ENCODE measurements at places on chromosomes 12 and 14.

DNA sequence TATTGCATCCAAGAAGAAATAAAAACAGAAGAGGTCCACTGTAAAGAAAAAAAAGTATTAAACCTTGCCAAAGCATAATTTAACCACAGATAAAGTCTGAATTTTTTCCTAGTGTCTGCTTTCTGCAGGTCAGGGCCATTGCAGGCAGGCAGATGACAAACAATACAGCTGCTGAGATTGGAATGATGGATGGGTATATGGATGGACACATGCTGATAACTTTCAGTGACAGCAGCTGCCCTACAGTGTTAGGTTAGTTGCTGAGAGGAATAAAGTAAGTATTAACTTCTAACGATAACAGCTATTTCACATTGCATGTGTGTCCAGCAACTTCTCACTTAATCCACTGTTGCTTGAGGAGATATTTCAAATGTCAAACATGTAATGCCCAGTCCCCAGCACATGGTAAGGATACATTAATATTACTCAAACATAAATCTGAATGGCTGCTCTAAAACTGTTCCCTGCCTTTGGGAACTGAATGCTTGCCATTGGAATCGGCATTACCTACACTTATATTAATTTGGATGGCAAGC is 515.3 kb downstream of the RMST start:
- no peak for DNase-seq

- DNase-seq: no peak
These were observed 96.1 kb downstream of the TMX1 start for GRCh38 chr14:51335961-51336723.

GRCh38 chr12:28844718-28845117 is 304.4 kb upstream of the FAR2 start:
- DNase-seq: no peak

DNA sequence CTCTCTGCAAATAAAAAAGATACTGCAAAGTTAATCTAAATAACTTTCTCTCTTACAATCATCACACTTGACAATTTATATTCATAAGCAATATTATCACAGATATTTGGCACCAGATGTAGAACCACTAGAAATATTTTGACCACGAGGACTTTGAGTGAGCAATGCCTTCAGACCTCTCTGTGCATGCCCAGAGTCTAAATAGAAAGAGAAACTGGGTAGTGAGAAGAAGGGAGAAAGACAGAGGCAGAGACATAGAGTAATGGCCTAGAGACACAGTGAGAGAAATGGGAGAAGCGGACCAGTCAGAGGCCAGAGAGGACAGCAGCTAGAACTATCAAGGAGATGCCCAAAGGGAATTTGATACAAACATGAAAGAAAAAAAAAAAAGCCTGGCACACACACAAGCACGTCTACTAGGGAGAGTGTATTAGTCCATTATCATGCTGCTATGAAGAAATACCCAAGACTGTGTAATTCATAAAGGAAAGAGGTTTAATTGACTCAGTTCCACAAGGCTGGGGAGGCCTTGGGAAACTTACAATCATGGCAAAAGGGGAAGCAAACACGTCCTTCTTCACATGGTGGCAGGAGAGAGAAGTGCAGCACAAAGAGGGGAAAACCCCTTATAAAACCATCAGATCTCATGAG is 41.1 kb downstream of the BMP4 start:
- DNase-seq: no peak

GRCh38 chr14:52987514-52987913 is 36.7 kb upstream of the FERMT2 start:
- DNase-seq: peak; percentile 53

- DNase-seq: no peak
These were observed 23.3 kb upstream of the SLC6A12 start for GRCh38 chr12:237026-237815.

GRCh38 chr14:89339579-89339978 is 77.5 kb downstream of the FOXN3 start:
- DNase-seq: no peak

DNA sequence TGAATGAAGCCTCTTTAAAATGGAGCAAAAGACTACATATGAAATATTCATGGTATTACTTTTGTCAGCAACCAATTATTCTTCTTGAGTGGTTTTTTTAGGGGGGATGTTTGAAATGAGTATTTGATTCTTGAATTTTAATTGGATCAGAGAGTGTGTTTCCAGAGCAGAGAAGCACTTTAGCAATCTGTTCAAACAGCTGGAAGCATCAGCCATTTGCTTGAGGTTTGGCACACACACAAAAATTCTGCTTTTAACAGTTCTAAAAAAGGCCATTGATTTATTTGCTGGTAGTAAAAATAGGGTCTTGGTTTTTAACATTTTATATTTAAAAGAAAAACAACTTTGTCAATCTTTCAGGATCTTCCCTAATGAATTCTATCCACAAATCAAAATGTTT is 292.7 kb downstream of the LRFN5 start:
- DNase-seq: peak; percentile 25

DNA sequence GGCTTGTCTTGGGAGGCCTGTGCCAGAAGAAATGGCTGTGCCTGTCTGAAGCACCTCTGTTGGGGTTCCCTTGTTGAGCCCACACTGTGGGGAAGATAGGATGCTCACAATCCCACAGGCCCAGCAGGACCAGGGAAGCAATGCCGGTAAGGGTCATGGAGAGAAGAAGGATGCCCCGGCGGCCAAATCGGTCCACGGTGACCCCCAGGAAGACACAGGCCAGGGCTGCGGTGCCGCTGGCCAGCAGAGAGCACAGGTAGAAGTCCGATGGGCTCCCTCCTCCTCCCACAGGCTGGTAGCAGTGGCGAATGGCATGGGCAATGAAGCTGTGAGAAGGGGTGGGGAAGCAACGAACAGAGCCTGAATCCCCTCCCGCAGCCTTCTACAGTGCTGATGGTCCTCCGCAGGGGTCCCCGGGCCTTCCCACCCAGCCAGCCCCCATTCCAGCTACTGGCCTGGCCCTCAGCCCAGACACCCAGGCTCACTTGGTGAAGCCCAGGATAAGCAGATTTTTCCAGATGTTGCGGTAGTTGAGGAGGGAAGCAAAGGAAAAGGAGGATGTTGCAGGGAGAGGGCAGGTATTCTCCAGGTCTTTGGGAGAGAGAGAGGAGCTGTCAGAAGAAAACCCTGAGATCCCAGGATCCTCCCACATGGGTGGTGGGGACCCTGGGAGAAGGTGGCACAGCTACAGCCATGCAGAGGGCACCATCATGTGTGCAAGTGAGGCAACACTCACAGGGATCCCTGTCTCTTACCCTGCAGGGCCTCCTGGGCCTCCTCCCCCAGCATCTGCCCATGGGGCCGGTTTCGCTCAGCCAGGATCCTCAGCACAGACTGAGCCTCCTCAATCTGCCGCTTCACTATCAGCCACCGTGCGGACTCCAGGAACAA is 5.0 kb downstream of the SLC22A17 start:
- no peak for DNase-seq

DNA sequence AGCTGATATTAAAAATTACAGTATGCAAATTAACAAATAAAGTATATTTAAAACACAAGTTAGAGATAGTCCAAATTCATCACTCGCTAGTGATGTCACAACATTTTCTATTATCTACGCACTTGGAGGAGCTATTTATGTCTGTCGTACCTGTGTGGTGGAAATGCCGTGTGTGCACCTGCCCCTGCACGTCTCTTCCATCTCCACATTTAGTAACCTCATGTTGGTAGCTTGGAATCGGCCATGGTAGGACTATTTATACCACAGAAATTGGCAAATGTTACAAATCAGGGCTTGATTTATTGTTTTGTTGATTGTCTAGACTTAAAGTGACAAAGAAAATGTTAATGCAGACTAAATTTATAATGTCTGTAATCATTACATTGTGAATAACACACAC is 62.6 kb upstream of the NTF3 start:
- DNase-seq: peak; percentile 60

- no peak for DNase-seq
These were observed 151.4 kb downstream of the SSPN start for GRCh38 chr12:26346736-26347135.

DNA sequence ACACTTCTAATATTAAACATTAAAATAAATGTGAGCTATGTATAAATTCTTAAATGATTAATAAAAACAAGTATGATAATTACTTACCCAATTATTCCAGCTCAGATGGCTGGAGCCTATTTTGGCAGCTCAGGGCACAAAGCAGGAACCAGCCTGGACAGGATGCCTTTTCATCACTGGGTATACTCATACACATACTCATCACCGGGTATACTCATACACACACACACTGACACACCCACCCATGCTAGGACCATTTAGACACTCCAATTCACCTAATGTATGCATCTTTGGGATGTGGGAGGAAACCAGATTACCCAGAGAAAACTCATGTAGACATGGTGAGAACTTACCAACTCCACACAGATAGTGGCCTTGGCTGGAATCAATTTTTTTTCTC is 57.9 kb upstream of the CNOT2 start:
- no peak for DNase-seq

- no peak for DNase-seq
These were observed 12.9 kb downstream of the PRKCH start for GRCh38 chr14:61334197-61334701.

GRCh38 chr14:30267141-30267540 is 291.8 kb upstream of the G2E3 start:
- no peak for DNase-seq

DNA sequence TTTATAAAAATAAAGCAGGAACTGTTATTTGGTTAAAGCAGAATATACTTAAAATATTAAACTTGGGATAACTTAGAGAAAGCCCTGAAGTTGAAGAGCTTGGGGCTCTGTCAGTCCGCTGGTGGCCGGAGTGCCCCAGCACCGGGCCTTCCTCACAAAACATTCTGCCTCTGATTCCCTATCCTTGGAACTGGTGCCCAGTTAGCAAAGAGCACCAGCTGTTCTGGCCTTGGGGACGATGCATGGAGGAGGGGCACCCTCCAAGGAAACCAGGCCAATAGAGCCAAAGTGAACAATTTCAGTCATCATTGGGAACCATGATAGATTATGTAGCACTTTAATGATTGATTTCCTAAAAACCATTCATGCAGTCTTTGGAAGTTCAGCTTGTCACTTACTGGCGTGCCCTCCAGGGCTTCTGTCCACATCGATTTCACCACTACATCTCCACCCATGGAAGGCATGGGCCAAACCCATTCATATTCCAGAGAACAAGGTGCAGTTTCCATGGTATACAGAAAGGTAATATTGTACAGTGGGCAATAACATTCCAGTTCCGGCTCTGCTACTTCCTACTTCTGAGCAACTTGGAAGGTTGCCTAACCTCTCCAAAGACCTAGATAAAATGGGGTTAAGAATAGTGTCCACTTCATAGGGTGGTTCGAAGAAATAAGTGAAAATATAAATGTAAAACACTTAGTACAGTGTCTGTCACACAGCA is 145.9 kb downstream of the ETV6 start:
- no peak for DNase-seq

- DNase-seq: no peak
These were observed 170.5 kb downstream of the NDUFA12 start for GRCh38 chr12:94832780-94833681.

GRCh38 chr12:54060975-54061778 is 7.5 kb downstream of the HOXC4 start:
- DNase-seq: no peak

- DNase-seq: no peak
These were observed 639.4 kb upstream of the TBX3 start for GRCh38 chr12:115323223-115323905.

Measured in NCI-H2081 treated with DMSO at 0.1 percent for 48 hours (cell line).